ENCODE measurements at places on chromosomes 13 and 19.

GRCh38 chr13:50519866-50520265, 323.6 kb downstream of the DLEU7 start:
- no peak for DNase-seq

DNA sequence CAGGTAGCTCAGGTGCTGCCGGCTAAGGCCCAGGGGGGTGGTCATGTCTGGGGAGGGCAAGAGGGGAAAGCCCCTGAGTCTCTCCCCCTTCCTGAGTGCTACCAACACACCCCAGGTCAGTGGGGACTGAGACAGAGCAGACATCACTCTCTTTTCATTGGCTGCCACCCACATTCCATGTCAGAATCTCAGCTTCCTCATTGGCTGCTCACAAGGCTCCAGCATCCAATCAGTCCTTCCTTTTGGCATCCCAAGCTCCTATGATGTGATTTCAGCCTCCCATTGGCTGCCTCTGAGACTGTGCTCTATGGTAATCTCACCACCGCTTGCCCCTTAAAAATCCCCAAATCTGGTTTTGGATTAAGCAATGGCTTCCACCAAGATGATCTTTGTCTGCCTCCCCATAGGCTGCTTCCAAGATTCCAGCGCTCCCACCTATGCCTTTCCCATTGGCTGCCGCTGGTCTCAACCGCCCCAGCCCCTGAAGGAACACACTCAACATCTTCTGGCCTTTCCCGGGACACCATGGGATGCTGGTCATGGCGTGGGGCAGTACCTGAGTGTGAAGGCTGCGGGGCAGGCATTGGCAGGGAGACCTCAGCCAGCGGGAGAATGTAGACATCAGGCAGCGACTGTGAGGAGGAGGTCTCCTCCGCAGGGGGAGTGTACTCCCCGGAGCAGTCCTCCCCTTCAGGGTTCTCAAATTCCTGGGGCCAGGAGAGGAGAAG, 2.0 kb downstream of the LMTK3 start:
- peak; percentile 11 for DNase-seq

GRCh38 chr13:40522282-40522681, 144.2 kb downstream of the FOXO1 start:
- no peak for DNase-seq

- DNase-seq = no peak
These were observed 1.8 kb upstream of the INSR start for GRCh38 chr19:7295912-7296536.

DNA sequence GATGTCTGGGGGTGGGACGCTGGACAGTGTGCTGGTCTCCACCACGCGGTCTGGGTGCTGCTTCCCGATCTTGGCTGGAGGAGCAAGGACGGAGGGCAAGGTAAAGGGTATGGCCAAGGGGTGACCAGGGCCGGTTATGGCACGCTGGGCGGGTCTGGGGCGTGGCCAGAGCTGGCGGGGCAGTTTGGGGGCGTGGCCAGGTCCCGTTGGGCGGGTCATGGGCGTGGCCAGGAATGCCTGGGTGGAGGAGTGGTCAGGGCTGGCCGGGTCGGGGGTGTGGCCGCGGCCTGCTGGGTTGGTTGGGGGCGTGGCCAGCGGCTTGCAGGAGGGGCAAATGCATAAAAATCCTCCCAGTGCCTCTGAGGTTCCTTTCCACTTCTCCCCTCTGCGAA, 19.2 kb downstream of the GPX4 start:
- peak; percentile 53 for DNase-seq

DNA sequence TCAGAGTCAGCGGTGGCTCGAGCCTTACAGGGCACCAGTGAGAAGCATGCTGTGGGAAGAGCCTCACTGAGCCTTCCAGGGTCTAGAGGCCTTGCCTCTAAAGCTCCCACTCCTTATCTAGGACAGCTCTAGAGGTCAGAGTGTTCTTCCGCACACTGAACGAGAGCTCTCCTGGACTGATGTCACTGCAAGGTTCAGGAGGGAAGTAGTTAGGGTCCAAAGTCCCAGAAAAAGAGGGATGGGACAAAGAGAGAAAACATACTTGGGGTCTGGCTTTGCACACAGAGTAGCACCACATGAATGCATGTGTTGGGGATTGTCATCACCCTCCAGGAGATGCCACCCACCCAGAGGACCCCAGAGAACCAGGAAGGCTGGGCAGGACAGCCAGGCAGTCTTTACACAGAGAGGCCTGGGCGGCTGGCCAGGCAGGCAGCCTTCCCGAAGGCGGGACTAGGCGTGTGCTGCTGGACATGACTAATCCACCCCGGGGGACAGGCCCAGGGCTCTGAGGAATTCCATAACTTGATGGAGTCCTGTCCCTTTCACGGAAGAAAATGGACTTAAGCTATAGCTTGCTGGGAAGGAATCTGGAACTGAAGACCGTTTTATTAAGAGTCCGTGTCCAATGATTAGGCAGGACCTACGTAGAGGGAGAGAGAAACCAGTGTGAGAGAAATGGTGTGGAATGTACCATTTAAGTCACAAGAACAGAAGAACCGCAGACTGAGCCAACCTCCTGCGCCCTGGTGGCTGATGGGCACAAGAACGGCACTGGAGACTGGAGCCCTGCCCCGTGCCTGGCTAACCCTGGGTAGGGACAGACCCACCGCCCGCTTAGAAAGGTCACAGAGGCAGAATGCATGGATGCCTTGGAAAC, 16.6 kb upstream of the EPHX3 start:
- no peak for DNase-seq

GRCh38 chr13:71882120-71882519, 15.1 kb upstream of the DACH1 start:
- DNase-seq = no peak

DNA sequence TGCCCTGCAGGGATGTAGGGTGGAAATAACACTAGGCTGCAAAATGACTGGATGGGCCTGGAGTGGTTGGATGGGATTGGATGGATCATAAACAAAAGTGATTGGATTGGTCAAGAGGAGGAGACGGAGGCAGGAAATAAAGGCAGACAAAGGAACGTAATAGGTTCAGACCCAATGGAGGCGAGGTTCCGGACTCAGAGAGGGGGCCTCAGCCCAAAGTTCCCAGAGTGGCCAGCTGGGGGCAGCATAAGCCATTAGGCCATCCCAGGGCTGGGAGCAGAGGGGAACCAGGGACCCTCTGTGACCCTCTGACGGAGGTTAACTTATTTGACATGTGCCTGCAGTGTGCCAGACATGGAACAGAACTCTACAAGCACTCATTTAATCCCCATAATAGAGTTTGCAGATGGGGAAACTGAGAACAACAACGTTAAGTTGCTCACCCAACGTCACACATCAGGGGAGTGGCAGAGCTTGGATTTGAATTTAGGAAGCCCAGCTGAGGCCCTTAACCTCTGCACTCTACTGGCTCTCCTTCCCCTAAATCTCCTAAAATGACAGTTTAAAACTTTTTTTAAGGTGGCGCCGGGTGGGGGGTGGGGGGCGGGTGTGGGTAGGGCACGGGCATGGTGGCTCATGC, 15.3 kb upstream of the MAP1S start:
- DNase-seq = peak; percentile 80

DNA sequence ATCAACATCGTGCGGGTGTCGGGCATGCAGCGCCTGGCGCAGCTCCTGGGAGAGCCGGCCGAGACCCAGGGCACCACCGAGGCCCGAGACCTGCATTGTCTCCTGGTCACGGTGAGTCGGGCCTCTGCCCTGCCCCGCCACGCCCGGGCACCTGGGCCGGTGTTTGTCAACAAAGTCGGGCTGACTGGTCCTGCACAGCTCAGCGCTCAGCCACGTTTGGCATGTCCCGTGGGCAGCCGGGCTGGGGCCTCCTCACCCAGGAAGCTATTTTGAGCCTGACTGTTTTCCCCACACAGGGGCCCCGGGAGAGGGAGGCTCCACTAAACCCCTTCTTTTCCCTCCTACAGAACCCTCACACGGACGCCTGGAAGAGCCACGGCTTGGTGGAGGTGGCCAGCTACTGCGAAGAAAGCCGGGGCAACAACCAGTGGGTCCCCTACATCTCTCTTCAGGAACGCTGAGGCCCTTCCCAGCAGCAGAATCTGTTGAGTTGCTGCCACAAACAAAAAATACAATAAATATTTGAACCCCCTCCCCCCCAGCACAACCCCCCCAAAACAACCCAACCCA, 1.3 kb downstream of the GADD45B start:
- DNase-seq = no peak

DNA sequence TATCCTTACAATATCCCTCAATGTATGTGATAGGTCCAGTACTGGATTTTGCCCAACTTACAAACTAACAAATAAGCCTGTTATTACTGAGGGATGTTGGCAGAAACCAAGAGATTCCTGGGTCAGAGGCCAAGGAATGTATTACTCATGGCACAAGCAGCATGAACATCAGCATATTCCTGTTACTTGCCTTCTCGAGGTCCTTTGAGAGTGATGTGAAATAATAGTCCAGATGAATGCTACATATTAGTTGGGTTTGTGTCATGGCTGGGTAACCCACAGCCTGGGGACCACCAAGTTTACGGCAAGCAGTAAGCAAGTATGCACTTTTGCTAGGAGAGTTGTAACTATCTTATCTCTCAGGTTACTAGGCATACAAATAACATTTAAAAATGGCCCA, 384.5 kb upstream of the GPC6 start:
- no peak for DNase-seq
